Activated T-cell treated with anti-CD3 and anti-CD28 coated beads for 48 hours (primary cell): ENCODE measurements at places on chromosomes 12 and 14.

DNA sequence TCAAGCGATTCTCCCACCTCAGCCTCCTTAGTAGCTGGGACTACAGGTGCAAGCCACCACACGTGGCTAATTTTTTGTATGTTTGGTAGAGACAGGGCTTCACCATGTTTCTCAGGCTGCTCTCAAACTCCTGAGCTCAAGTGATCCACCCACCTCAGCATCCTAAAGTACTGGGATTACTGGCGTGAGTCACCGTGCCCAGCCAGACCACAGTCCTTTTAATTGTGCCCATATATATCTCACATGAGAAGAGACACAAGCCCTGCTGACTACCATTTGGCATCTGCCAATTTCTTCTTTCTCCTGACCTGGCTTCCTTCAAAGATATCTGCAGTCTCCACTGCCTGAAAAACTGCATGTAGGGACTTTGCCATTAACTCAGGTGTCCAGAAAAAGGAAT, 142.5 kb downstream of the DPY19L2 start:
- DNase-seq = no peak

DNA sequence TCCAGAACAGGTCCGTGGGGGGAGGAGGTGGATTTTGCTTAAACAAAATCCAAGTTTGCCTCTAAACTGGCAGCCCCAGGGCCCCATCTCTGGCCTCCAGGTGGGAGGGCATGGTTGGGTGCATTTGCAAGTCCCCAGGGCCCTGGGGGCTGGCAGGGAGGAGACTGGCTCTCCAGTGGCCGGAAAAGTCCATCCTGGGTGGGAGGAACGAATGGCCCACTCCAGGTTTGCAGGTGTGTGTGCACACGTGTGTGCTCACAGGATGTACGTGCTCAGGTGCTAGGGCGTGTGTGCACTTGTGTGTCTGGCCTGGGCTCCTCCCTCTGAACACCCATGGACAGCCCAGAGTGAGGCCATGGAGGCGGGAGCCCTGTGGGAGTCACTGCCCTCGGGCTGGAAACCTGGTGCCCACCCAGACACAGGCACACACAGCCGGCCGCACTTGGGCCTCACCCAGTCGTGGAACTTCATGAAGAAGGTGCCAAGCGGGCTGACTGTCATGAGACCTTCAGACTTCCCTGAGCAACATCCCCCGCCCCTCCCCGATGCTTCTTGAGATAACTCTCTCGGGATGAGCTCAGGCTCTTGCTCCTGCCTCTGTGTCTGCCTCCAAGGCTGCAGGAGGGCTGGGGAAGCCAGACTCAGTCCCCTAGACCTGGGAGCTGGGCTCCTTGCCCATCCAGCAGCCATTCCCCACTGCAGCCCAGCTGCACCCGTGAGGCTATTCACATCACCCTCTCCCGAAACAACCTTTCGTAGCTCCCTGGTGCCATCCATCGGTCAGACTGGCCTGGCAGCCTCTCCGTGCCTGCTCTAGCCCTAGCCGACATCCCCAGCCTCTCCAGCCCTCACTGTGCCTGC, 9.4 kb downstream of the AHNAK2 start:
- DNase-seq = no peak

- no peak for DNase-seq
These were observed 78.1 kb downstream of the C14orf132 start for GRCh38 chr14:96117101-96117897.

DNA sequence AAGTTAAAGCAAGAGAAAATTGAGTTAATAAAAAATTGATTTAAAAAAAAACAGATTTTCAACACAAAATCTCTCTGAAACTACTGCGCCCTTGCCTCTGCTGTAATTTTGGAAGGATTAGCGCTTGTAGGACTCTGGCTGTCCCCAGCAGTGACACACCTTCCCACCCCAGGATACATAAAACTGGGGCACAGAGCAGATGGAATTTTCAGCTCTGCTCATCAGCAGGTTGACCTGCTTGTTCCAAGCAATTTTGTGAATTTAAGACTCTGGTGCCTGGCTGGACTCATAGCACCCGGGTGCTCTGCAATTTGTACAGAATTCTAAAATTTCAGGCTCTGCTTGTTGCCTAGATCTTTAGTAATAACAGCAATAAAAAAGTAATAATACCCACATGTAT, 257.8 kb upstream of the GARIN6 start:
- DNase-seq = no peak

- no peak for DNase-seq
These were observed 196.6 kb upstream of the DCN start for GRCh38 chr12:91379051-91379775.

DNA sequence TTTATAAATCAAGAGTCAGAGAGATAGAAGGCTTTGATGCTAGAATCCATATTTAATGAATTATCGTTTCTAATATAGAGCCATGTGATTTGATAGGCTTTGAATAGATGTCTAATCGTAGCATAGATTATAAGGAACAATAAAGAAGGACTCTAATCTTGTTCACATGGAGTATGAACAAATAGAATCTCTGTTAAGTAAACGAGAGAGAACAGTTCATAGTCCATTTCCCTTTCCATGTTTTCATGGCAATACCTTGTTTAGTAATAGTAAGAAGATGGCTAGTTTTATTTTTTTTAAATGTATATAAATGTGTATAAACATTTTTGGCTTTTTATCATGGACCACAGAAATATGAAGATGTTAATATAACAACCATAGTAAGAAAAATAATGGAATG, 32.3 kb upstream of the RAD51AP1 start:
- DNase-seq = no peak

DNA sequence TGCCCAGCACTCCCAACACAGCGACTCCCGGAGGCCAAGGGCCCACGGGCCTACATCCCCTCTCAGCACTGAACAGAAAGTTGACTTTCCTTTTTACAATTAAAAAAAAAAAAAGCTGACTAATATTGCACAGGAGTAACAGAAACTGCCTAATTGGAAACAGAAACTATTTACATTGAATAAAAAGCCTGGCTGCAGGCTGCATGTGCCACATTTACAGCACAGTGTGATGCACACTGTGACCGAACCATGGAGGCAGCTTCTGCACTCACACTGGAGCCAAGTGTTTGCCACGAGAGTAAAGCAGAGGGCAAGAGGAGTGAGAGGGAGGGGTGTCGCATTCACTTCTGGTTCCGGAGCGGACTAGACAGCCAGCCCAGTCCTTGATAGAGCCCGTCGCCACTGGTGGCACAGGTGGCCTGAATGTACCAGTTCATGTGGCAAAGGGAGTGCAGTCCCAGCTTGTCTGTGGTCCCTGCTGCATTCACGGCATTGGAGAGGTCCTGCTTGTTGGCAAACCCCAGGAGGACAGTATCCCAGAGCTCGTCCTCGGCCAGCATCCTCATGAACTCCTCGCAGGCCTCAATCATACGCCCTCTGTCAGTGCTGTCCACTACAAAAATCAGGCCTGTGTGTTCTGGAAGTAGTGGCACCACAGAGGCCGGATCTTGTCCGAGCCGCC, 59.2 kb downstream of the SPPL3 start:
- no peak for DNase-seq

- DNase-seq = no peak
These were observed 20.8 kb upstream of the HSPB8 start for GRCh38 chr12:119157978-119158377.

DNA sequence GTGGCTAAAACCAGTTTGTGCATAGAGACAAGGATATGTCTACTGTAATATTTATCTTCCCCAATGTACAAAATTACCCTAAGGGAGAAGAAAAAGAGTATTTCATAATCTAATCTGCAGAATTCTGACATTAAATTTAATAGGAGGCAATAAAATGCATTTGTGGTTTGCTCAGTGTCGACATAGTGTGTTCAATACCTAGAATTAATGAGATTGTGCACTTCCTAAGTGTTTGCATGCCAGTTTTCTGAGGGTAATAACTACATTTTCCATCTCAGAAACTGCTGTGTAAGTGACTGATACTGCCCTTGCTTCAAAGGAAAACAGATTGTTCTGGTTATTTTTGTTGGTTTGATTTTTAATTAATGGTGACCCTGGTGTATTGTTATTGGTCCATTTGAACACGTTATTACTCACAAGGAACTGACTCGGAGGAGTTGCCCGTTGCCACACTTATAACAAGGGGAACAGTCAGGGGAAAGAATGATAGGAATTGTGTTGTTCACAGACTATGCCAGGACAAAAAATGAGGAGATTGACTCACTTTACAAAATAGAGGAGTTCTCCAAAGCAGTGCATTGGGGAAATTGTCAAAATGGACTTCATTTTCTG, 960.3 kb upstream of the TMEM132C start:
- DNase-seq = no peak

DNA sequence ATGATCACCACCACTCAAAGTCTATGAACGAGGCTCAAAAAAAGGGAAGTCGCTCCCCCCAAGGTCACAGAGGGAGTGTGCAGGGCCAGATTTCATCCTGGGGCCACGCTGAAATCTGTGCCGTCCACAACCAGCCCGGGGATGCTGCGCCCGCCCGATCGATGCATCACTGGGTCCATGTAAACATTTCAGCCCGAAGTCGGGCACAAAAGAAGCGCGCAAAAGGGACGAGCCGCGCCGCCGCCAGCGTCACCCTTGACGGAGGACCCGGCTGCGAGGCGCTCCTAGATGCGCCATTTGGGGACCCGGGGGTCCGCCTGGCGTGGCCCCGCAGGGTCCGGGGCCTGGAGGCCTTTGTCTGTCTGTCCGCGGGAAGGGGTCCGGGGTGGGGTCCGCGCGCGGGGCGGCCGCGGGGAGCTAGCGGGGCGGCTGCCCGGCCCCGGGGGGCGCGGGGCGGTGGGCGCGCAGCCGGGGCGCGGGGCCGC, 503 bp downstream of the FBXO21 start:
- DNase-seq = peak; percentile 11

GRCh38 chr12:110913119-110914056, 7.0 kb downstream of the MYL2 start:
- no peak for DNase-seq

DNA sequence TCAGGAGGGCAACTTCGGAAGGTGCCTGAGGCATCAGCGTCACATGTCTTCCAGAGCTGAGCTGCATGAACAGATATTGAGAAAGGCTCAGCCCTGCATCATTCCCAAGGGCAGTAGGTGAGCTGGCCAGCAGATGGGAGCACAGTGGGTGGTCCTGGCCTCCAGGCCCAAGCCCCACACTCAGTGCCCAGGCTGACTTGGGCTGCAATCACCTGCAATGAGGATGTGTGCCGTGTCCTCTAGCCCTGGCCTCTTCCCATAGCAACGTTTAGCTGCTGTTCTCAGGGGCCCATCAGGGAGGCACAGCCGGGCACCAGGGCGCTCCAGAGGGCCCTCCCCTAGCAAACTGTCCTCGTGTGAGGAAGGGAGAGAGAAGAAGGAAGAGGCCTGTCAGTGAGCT, 32.0 kb downstream of the TEP1 start:
- DNase-seq = no peak

DNA sequence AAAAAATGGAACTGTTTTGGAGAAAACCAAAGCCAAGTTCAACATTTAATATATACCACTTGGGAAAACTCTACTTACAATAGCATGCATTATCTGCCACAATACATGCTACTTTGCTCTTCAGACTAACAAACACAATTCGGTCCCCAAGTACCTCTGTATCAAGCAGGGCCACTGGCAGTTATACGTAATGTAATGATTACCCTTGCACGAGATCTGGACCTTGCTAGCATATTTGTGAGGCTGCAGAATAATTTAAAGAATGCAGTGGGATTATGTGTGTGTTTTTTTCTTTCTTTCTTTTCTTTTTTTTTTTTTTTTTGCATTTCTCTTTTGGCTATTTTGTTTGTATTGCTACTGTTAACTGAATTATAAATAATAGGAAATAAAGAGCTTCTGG, 22.8 kb upstream of the PYGL start:
- no peak for DNase-seq

DNA sequence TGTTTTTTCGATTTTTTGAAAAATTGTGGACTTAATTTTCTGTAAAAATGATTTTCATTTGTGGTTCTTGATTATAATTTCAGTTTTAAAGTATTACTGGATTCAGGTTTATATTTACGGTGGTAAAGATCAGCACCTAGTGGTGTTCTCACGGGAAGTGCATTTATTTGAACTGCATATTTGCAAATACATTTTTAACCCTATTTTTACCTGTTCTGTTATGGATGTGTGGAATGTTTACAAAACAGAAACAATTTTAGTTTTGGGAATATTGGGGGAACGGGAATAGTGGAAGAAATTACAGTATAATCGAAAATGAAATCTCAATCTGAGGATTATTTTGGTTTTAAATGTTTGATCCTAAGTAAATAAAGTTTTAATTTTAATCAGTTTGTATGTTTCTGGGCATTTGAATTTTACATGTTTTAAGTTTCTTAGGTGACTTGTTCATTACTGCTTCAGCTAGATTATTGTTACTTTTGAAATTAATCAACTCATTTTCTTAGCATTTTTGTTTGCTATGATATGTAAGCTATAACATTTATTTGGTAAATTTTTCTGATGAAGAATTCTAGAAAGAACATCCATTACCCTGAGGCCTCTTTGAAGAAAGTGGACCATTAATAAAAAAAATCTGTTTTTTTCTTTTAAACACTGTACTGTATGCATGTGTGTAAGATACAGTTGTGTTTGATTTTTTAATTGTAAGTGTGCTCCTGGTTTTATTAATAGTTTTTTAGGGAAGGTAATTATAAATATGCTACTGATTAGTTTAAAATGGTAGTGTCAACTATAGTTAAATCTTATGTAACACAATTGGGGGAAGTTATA, 942 bp downstream of the ATF7IP start:
- no peak for DNase-seq

GRCh38 chr12:6791931-6792520, 2.7 kb downstream of the CD4 start:
- DNase-seq = no peak

GRCh38 chr14:47442211-47442610, 233.2 kb downstream of the MDGA2 start:
- DNase-seq = no peak

DNA sequence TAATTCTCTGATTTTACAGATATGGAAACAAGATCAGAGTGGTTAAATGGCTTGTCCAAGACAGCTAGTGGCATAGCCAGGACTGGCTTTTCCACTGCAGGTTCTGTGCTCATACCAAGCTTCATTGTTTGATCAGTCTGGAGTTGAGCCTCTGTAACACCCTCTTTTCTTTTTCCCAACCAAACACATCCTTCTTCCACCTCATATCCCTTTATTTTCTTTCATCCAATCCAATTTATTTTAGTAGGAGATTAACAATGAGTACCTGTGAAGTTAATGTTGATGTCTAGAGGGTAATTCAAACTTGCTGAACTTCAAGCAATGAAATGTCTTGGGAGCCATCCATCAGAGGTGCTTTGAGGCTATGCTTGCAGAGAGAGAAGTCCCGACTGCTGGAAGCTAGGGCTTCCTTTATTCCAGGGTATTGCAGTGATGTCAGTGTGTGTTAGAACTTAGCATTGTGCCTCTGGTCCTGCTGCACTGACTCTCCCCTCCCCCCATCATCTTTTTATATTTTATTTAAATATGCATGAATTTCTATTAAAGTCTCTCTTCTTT, 452.1 kb upstream of the PDE3A start:
- DNase-seq = no peak

GRCh38 chr12:503111-503761, 43.5 kb downstream of the B4GALNT3 start:
- no peak for DNase-seq

- no peak for DNase-seq
These were observed 63.9 kb downstream of the ATG14 start for GRCh38 chr14:55347748-55348147.

GRCh38 chr14:104588066-104588857, 8.7 kb downstream of the C14orf180 start:
- DNase-seq = no peak

GRCh38 chr14:73758392-73759182, 44.4 kb upstream of the PNMA1 start:
- DNase-seq = peak; percentile 70

- no peak for DNase-seq
These were observed 31.4 kb upstream of the SNAPC1 start for GRCh38 chr14:61730756-61731373.
